Transverse colon (tissue), 4 donors: ENCODE measurements at places on chromosomes 6 and 20. TPM values are rescaled to one million over a fixed set of nuclear protein-coding genes. Genes with fewer than 3 reads are reported as not detected.
A peak's percentile ranks its signal among the peaks of the same experiment; 100 is the strongest.

- H3K4me1 ChIP-seq = no peaks in the 10 kb centered on the region
- no peak overlapping the region for H3K27ac ChIP-seq
- H3K27me3 ChIP-seq = no peaks in the 10 kb centered on the region
- H3K36me3 ChIP-seq = no peaks in the 10 kb centered on the region
These were observed 200.1 kb downstream of the TMEM242 start for GRCh38 chr6:157123234-157123633.

Gene NR2E1
- not detected for total RNA-seq

- H3K4me1 ChIP-seq = no peaks in the 10 kb centered on the region
- H3K27ac ChIP-seq = no peak overlapping the region
- no peak overlapping the region for H3K4me3 ChIP-seq
- no peaks in the 10 kb centered on the region for H3K36me3 ChIP-seq
- DNase-seq = no peak
These were observed 170.7 kb downstream of the ERMARD start for GRCh38 chr6:169921853-169922824.

GRCh38 chr6:53581856-53582255 lies 37.0 kb upstream of the GCLC start:
- H3K27ac ChIP-seq = peak overlapping the region; percentile 11
- peaks cover 19% of the 10 kb centered on the region for H3K4me1 ChIP-seq
- no peaks in the 10 kb centered on the region for H3K27me3 ChIP-seq
- no peaks in the 10 kb centered on the region for H3K36me3 ChIP-seq
- H3K4me3 ChIP-seq = no peak overlapping the region

Gene RNF144B
- total RNA-seq = 1.4 TPM

DNA sequence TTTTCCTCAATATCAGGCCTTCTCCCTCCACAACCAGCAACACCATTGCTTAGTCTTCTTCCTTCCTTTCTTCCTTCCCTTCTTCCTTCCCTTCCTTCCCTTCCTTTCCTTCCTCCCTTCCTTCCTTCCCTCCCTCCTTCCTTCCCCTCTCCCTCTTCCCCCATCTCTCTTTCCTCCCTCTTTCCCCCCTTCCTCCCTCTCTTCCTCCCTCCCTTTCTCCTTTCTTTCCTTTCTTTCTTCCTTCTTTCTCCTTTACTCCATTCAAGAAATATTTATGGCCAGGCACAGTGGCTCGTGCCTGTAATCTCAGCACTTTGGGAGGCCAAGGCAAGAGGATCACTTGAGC lies 66.4 kb upstream of the SIRPA start:
- DNase-seq = no peak
- no peak overlapping the region for H3K27ac ChIP-seq
- H3K36me3 ChIP-seq = no peaks in the 10 kb centered on the region
- H3K27me3 ChIP-seq = no peaks in the 10 kb centered on the region
- no peak overlapping the region for H3K4me3 ChIP-seq

GRCh38 chr6:33173535-33174180 lies 18.6 kb downstream of the COL11A2 start:
- DNase-seq = no peak
- H3K4me3 ChIP-seq = no peak overlapping the region
- no peaks in the 10 kb centered on the region for H3K4me1 ChIP-seq
- H3K27ac ChIP-seq = no peak overlapping the region
- no peaks in the 10 kb centered on the region for H3K36me3 ChIP-seq
